ENCODE measurements at places on chromosomes 6 and 20.

- DNase-seq = no peak
Measured at GRCh38 chr6:119495230-119495683, 145.7 kb upstream of the MAN1A1 start.

- DNase-seq = no peak
Measured at GRCh38 chr6:106496823-106497222, 132.5 kb downstream of the RTN4IP1 start.

GRCh38 chr20:42432496-42433334, 757.0 kb downstream of the PTPRT start:
- DNase-seq = no peak

GRCh38 chr20:45044601-45045000, 56.3 kb downstream of the KCNS1 start:
- DNase-seq = no peak

GRCh38 chr6:67736816-67737215, 898.3 kb upstream of the ADGRB3 start:
- no peak for DNase-seq

DNA sequence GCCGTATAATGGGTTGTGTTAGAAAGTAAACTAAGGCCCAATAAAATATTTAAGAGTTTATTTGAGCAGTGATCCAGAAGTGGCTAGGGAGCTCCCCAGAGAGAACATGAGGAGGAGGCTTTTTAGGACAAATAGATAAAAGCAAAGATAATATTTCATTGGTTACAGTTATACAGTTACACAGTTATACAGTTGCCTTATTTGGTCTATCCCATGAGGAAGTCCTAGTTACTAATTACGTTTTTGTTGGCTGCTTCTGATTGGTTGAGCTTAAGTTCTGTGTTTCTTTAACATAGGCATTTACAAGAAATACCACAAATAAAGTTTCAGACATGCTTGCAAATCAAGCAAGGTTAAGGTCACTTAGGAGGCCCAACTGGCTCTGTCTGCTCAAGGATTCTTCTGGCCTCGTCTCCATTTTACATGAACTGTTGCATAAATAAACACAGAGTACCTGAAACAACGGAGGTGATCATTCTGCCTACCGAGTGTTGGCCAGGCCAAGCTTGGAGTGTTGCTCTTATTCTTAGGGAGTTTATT, 7.0 kb downstream of the UBD start:
- DNase-seq = no peak

GRCh38 chr6:108630050-108630714, 69.5 kb downstream of the FOXO3 start:
- DNase-seq = no peak

GRCh38 chr6:49524541-49524940, 24.8 kb downstream of the GLYATL3 start:
- DNase-seq = no peak

- no peak for DNase-seq
Measured at GRCh38 chr6:44397424-44398164, 10.1 kb downstream of the CDC5L start.

DNA sequence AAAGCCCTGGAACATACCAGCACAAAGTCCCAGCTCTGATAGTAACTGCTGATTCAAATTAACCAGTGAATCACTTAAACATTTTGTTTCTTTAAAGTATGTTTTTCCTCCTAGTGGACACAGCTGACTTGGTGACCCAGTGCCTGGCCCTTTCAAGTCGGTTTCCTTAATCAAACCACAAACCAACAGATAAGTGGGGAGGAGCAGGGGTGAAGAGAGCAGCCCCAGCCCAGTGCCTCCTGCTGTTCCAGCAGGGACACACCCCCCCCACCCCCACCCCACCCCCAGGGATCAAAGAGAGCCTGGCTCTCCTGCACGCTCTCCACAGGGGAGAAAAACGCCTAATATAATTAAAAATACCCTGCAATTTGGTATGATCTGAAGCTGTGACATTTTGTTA, 55.4 kb upstream of the TBXT start:
- DNase-seq = no peak

All from right forelimb (tissue), 1 donor.